ENCODE measurements at places on chromosomes 6 and 20.

- no peak for DNase-seq
These were observed 79.9 kb downstream of the PREX1 start for GRCh38 chr20:48747840-48748414.

- no peak for DNase-seq
These were observed 11.4 kb downstream of the SYNJ2 start for GRCh38 chr6:157993076-157993475.

DNA sequence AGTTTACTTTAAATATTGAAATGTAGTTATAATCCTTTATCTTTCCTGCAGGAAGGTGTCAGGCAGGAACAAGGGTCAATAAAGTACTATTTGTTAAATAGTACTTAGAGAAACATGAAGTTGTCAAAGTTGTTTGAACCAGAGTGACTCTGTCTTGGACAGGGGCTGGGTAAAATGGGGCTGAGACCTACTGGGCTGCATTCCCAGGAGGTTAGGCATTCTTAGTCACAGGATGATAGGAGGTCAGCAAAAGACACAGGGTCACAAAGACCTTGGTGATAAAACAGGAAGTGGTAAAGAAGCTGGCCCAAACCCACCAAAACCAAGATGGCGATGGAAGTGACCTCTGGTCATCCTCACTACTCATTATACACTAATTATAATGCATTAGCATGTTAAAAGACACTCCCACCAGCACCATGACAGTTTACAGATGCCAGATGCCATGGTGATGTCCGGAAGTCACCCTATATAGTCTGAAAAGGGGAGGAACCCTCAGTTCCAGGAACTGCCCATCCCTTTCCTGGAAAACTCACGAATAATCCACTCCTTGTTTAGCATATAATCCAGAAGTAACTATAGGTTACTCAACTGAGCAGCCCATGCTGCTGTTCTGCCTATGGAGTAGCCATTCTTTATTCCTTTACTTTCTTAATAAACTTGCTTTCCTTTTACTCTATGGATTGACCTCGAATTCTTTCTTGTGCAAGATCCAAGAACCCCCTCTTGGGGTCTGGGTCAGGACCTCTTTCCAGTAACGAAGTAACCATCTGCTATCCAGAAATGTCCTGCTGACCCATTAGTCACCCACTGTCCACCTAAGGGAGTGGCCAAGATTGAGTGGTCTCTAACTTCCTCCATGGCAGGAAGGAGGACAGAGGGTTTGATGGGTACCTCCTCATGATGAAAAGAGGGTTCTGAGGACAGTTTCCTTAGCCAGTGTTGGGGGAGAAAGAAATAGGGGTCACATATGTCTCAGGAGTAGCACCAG, 19.6 kb downstream of the SLC22A2 start:
- peak; percentile 48 for DNase-seq

DNA sequence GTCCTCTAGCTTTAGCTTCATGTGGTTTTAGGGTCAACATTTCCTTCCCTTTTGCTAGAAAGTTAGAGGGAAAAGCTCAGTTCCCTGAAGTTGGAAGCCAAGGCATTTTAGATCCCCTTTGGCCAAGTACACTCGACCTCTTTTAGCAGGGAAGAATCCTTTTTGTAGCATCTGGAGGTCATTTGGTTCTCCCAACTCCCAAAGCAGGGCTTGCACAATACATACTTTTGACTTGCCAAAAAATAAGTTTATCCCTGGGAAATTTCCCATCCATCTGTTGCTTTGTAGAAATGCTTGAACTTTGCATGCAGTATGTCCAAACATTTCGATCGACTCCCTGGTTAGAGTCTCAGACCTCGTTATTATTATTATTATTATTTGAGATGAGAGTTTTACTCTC, 4.6 kb upstream of the EDEM2 start:
- DNase-seq: no peak

- DNase-seq: no peak
These were observed 61.1 kb downstream of the ID4 start for GRCh38 chr6:19898141-19898740.

- no peak for DNase-seq
These were observed 48.0 kb upstream of the DST start for GRCh38 chr6:56690519-56691285.

DNA sequence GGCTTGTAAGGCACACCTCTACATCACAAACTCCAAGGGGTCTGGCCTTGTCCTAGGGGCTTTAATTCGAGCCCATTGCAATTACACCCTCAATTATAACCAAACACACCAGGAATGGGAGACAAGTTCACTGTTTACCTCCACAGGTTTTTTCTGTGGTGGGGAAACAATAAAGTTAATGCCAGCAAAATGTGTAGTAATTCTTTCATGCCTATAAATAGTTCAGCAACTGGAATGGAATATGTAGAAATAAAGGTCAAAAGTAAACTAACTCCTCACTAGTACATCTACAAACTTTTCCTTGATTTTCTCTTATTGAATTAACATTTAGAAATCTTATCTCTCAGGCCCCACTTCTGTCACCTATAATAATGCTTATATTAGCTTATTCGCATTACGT, 27.1 kb upstream of the RIPK1 start:
- DNase-seq: no peak

DNA sequence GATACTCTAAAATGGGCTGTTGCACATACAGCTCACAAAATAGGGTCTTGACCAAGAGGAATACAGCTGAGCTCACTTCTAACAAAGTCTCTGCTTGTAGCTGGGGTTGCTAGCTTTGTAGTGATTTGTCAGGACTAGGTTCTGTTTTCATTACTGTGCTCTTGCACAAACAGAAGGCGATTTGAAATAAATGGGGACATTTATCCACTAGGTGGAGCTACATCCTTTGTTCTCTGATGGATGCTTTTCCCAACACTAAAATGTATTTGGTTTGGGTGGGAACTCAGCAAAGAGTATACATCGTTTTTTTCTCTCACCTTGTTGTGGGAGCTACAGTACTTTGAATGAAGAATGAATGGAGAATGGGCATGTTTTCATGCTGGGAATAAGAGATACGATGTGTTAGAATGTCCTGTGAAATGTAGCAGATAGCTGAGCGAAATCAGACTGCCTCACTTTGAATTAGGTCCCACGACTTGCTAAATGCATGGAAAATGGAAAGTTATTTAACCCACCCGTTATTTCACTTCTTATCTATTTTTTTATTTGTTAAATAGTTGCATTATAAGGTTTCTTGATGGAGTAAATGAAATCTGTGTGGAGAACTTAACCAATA, 494.7 kb upstream of the MAP3K7 start:
- peak; percentile 50 for DNase-seq

DNA sequence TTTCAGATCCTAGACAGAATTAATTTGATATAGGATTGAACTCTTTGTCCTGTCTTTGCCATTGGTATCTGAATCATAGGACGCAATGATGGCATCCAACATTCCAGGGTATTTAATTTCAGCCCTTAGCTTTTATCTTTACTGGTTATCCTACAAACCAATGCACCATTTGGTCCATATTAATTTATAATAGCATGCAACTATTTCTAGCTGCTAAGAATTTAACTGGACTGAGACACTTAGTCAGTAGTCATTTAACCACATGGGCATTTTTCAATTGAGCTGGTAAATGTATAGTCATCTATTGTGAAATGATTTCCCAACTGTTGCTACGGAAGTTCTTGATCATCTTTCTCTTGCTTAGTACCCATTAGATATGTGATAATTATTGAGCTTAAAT, 141.1 kb downstream of the CD164 start:
- peak; percentile 16 for DNase-seq

DNA sequence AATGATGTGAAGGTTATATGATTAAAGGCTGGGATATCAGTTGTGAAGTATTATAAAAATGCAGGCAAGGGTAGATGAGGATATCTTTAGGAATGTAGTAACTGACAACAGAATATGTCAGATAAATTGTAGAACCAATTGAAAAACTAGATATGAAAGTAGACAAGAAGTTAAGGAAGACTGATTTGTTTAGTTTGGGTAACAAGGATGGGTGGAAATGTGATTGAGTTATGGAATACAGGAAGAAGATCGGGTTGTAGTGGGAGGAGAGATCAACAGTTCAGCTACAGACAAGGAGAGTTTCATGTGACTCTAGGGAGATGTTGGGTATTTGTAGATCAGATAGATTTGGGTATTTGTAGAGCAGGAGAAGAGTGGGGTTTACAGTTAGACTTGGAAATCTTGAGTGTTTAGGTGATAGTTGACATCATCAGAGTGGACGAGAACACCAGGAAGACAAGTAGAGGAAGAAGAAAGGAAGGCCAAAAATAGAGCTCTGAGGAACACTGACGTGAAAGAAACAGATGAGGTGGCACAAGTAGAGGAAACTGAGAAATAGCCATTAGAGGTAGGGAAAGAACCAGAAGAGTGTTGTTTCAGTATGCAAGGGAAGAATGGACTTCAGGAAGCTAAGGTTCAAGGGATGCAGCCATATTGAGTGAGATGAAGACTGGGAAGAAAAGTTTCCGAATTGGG, 12.1 kb upstream of the TSPYL1 start:
- no peak for DNase-seq

- peak; percentile 15 for DNase-seq
These were observed 101.4 kb downstream of the SLX4IP start for GRCh38 chr20:10536531-10536930.

DNA sequence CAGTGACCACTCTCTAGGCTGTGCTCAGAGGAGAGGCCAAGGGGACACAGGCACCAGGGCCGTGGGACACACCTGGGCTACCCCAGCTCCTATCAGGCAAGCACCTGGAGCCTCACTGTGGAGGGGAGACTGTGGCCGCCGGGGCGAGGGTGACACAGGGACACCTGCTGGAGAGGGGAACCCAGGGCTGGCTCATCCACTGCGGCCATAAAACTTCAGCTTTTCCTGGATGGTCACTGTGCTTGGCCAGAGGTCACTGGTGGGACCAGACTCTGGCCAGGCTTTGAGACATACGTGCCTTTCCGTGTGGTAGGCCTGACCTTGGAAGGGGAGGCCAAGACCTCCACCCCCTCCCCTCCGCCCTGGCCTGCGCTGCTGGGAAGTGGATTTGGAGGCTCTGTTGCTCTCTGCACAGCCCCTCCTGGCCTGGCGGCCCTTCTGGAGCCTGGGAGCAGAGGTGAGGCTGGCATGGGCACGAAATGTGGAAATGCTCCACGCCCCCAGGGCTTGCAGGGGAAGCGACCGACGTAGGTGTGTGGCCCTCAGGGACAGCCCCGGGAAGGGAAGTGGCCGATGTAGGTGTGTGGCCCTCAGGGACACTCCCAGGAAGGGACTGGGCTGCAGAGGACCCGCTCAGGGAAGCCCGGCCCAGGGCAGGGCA, 42.9 kb upstream of the BHLHE23 start:
- no peak for DNase-seq

GRCh38 chr20:57382516-57382915, 8.7 kb upstream of the RBM38 start:
- DNase-seq: no peak

DNA sequence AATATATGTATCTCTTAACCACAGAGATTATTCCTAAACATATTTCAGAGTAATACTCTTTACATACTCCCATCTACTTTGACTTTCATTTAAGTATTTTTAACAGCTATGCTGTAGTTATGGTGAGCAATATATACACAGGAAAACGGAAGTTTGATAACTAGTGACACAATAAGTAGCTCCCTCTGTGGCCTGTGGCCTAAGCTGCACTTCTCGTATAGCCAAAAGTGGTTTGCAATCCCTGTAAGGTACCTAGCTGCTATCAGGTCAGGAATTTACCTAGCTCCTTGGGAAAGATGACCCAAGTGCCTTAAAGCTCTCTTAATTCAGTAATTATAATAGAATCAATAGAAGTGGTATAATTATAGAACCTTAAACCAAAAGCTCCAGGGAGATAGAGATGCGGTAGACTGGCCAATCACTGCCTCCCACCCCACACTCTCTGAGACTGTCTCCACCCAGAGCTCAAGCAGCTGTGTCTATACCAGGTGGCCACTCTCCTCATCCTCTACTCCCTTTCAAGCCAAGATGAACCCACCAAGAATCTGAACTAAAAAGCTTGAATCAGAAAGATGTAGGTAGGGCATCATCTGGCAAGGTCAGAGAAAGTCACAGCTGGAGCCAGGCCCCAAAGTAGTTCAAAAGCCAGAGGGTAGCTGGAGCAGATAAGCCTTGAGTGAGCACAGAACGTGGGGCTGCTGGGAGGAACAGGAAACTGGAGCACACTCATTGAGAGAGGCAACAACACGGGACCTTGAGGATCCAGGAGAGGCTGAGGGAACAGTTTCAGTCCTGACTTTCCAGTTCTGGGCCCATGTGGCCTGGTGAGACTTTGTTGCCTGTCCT, 84.9 kb upstream of the ASF1A start:
- DNase-seq: no peak

DNA sequence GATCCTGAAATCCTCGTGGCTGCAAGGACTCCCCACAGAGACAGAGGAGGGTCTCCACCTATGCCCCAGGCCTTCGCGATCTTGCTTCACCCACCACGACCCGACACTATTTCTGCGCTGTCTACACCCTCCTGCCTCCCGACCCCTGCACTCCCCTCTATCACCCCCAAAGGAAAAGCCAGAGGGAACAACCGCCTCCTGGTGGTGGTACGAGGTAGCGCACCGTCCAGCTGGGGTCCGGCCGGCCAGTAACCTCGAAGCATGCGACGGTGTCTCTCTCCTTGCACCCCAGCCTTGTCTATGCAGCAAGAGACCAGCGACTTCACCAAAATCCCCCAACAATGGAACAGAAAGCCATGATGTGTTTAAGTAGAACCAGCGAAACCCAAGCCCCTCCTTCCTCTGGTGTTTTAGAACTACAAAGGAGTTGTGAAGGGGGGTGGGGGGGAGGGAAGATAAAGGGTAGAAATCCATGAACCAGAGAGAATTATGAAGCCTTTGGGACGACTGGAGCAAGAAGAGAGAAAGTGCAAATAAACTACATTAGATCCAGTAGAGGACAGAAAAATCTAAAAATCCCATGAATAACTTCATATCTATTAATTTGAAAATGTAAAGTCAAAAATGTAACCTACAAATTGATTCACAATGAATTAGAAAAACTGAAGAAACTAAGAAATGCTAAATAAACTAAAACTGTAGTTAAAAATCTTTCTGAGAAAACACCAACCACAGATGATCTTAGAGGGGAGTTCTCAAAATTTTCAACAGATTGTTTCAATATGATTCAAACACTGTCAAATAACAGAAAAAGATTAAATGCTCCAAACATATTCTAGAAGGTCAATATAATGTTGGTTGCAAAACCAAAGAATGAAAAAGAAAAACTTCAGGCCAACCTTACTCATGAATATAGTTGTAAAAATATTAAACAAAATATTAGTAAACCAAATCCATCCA, 168.0 kb downstream of the CDK19 start:
- no peak for DNase-seq

DNA sequence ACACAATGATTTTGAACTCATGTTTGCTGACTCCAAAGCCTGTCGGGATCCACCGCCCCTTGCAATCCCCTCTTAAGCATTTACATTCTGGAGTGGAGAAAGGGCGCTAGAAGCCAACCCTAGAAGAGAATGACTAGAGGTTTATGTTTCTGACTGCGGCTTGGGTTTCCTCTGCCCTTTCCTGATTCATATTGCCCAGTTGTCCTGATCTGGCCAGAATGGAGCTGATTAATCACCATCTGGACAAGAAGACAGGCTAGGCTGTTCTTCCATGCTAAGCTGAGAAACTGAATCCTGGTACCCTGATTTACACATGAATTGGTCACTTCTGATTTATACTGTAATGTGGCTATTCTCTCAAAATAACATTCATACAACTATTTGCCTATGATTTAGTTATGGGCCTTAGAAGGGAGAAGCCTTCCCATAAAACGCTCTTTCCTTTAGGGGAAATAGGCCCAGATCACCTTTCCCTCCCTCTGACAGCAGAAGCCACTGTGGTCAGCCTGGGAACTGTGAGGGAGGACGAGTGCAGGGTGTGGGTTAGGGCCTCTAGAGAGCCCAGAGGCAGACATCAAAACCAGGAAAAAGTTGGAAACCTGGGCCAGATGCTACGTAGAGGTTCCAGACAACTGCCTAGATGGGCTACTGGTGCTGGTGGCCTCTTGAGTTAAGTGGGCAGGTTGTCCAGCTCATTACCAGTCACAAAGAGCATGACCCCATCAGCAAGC, 199.2 kb upstream of the PRDM1 start:
- no peak for DNase-seq

Data from RKO (cell line).